Stimulated activated CD8-positive, alpha-beta memory T cell treated with anti-CD3 and anti-CD28 coated beads, Interleukin-12 subunit alpha, Interleukin-12 subunit beta, amount 100 ng/mL, for 1 hour (primary cell): ENCODE measurements at places on chromosomes 16 and 17.

DNA sequence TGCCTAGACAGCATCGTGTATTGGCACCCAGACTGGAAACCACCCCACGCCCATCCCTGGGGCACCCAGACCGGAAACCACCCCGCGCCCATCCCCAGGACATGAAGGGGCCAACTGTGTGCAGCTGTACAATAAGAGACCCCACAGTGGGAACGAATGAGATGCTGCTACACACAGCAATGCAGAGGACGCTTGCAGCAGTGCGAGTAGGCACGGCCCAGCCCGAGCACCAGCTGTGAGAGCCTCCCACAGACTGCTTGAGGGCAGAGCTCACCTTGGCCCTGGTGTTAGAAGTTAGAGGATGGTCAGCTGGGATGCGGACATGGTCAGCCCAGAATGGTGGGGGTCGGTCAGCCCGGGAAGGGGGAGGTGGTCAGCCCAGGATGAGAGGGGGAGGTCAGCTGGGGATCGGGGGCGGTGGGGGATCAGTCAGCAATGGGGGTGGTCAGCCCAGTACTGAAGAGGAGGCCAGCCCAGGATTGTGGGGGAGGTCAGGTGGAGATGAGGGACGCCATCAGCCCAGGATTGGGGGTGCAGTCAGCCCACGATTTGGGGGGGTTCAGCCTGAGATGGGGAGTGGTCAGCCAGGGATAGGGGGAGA, 340.0 kb downstream of the C16orf95 start:
- no peak for DNase-seq

GRCh38 chr17:50470426-50470825, 1.7 kb upstream of the CHAD start:
- no peak for DNase-seq

- peak; percentile 87 for DNase-seq
These were observed 687 bp upstream of the NARF start for GRCh38 chr17:82457929-82458178.

DNA sequence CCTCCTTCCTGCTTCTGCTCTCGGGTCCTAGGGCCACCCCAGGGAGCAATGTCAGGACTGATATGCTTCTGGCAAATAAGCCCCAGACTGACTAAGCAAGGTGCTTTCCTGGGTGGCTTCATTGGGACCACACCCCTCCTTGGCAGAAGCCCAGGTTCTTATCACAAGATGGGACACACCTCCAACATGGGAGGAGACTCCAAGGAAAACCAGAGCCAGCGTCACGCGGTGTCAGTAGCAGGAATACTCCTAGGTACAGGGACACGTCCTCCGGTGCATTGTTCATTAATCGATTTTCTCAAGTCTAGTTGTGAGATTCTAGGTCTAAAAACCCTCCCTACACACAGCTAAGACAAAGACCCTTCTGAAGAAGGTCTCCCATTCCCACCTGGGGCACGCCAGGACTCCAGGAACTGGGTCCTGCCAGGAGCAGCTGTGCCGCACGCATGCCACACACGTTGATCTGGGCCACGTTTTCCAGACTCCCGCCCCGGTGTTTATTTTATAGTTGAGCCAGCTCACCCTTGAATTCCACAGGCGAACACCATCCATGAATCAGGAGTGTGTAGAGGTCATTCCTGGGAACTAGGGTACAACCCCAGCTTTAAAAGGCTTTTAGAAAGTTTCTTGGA, 30.8 kb downstream of the FA2H start:
- DNase-seq = no peak

- peak; percentile 39 for DNase-seq
These were observed 4.8 kb downstream of the MT1A start for GRCh38 chr16:56643080-56643778.

- DNase-seq = no peak
These were observed 11.4 kb downstream of the SF3B3 start for GRCh38 chr16:70534971-70535370.

DNA sequence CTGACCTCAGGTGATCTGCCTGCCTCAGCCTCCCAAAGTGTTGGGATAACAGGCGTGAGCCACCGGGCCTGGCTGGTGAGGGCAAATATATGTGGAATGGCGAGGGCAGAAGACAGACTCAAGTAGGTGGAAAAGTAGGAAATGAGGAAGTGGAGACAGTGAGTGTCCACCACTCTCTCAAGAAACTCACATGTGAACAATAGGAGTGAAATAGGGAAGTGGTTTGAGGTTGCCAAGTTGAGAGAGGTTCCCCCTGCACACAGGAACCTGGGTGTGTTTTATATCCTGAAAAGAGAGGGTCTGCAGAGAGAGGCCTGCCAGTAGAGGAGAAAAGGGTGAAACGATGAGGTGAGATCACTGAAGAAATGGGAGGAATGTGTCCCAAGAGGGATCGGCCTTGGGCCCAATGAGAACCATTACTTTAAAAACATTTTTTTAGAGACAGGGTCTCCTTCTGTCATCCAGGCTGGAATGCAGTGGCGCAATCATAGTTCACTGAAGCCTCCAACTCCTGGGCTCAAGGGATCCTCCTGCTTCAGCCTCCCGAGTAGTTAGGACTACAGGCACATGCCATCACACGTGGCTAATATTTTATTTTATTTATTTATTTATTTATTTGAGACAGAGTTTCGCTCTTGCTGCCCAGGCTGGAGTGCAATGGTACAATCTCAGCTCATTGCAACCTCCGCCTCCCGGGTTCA, 17.1 kb upstream of the CORO1A start:
- no peak for DNase-seq

GRCh38 chr16:79097771-79098170, 502.8 kb downstream of the MAF start:
- DNase-seq = no peak

DNA sequence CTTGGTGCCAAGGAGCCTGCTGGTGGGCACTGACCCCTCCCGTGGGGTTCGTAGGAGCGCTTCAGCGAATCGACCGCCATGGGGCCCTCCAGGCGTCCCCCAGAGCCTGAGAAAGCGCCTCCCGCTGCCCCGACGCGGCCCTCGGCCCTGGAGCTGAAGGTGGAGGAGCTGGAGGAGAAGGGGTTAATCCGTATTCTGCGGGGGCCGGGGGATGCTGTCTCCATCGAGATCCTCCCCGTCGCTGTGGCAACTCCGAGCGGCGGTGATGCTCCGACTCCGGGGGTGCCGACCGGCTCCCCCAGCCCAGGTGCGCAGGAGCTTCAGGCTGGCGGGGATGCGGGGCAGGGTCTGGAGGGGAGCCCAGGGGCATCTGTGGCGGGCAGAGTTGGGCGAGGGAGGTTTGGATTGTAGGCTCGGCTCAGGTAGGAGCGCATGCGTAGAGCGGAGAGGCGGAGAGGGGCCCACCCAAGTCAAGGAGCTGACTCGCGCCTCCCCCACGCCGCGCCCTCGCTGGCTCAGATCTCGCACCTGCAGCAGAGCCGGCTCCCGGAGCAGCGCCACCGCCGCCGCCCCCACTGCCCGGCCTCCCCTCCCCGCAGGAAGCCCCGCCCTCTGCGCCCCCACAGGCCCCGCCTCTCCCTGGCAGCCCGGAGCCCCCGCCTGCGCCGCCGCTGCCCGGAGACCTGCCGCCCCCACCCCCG, 19.8 kb downstream of the FMNL1 start:
- DNase-seq = no peak

GRCh38 chr17:74964988-74965622, 7.5 kb downstream of the HID1 start:
- no peak for DNase-seq

GRCh38 chr17:4750606-4751005, 10.9 kb upstream of the CXCL16 start:
- no peak for DNase-seq
